ENCODE measurements at places on chromosomes 3 and 15.

GRCh38 chr15:31487811-31488436 is 161.3 kb downstream of the KLF13 start:
- no peak for DNase-seq

- DNase-seq: no peak
Observed at GRCh38 chr15:42784705-42785104, 47.8 kb upstream of the CDAN1 start.

DNA sequence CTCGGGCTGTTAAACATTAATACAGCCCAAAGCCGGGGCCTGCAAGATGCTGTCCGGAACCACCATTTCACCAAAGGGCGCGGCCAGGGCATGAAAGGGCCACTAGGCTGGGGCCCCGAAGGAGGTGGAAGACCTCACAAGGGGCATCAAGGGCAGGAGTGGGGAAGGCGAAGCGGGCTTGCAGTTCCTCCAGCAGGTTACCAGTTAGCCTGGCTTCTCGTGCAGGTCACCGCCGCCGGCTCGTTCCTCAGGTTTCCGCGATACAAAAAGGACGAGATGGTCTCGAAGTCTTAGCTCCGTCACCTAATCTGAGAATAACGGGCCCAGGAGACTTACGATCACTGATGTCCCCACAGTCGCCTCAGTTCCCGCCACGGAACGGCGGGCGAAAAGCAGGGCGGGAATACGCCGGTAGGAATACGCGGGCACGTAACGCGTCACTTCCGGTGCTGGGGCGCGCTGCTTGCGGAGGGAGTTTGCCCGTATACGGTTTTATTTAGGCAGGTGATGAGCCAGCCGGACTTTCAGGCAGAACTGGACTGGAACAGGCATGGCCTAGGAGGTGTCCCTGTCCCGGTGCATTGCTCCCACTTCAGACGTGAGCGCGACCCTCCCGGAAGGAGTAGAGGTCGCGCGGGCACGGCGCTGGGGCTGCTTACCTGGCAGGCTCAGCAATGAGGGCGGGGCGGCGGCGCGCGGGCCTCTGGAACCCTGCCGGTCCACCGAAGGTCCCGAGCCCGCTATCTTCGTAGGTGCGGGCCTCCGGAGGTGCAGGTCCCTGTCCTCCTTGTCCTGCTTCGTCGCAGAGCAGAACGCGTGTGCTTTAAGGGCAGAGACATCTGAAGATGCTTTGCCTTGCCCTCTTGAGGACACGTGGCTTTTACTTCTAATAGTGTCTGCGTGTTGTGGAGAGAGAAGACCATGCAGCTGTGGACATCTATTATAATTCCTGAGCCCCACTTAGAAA is at the start of gene RFC4:
RFC4 (minus strand) TSS at position 394 of the 967 bp plus-strand sequence. CDS start 1,769 bp downstream, outside the sequence.
- DNase-seq: peak; percentile 76

DNA sequence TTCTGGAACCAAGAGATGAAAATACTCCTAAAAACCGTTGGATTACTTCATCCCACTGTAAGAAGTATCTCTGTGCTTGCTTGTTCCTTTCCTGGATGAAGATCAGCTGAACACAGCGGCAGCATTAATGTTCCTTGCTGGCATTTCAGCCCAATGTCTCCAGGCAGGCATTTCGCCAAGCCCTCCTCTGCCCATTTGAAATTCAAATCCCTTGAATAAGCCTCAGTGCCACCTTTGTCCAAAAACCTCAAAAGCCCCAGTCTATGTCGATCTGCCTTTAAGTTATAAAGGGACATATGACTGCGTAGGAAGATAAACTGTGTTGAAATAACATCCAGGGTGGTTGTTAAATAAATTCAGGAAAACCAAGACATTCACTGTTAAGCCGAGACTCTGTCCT is 156.8 kb upstream of the PDZRN3 start:
- DNase-seq: no peak

GRCh38 chr15:57458356-57458781 is 82.1 kb downstream of the CGNL1 start:
- no peak for DNase-seq

All from T follicular helper cell (primary cell).